ENCODE measurements at places on chromosomes 1 and 21.

DNA sequence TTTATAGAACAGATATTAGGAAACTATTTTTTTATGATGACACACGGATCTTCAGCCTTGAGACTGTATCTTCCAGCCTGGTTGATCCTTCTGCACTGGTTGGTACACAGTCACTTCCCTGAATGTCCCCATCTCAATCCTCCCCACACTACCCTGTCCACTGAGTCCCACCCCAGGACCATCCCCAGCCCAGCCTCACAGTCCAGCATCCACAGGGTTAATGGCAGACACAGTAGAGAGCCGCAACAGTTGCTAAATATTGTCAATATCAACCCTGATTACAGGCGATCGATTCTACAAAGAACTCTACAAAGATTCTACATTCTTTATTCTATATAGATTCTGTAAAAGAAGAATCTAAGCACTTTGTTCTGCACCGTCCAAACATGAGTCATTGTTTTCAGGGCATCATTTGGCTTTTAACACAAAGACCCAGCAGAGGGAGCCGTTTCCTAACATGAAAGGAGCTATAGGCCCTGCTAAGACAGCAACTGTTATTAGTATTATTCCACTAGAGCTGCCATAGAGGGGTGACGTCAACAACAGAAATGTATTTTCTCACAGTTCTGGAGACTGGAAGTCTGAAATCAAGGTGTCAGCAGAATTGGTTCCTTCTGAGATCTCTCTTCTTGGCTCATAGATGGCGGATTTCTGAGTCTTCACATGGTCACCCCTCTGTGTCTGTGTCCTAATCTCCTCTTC, 30.1 kb upstream of the IFNAR2 start:
- peak; percentile 66 for DNase-seq

DNA sequence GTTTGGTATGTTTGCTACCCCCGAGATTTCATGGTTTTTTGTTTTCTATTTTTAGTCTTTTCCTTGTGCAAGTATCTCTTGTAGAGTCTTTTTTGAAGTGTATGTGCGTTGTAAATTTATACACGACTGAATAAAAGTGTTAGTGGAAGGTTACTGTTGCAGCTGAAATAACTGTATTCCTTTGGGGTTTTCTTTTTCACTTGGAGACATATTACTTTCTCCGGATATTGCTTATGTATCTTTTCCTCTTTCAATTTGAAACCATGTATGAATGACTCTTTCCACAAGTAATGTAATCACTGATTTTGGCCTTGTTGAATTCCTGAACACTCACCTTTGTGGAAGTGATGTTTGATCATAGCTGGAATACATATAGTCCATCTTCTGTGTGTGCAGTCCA, 956 bp downstream of the URB2 start:
- DNase-seq = no peak

DNA sequence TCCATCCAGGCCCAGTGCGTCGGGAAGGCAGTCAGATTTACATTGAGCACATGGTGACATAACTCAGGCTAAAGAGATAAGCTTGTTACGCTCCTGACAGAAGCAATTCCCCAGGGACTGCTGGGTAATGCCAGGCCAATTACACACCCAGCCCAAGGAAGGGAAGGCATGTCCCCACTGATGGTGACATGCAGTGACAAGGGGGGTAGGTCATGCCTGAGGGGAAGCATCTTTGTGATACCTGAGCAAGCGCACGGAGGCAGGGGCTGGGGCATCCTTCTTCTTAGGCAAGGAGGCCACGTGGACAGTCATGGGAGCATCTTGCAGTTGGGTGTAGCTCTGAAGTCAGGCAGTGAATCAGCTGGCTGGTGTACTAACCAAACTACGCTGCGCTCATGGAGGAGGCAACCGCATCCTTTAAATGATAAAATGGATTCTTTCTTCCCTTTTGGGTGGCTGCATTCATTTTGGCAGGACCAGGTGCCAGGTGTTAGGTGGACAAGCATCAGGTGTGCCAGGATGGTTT, 39.6 kb upstream of the GRIK3 start:
- no peak for DNase-seq

GRCh38 chr1:208604295-208604694, 360.1 kb upstream of the PLXNA2 start:
- DNase-seq = no peak

DNA sequence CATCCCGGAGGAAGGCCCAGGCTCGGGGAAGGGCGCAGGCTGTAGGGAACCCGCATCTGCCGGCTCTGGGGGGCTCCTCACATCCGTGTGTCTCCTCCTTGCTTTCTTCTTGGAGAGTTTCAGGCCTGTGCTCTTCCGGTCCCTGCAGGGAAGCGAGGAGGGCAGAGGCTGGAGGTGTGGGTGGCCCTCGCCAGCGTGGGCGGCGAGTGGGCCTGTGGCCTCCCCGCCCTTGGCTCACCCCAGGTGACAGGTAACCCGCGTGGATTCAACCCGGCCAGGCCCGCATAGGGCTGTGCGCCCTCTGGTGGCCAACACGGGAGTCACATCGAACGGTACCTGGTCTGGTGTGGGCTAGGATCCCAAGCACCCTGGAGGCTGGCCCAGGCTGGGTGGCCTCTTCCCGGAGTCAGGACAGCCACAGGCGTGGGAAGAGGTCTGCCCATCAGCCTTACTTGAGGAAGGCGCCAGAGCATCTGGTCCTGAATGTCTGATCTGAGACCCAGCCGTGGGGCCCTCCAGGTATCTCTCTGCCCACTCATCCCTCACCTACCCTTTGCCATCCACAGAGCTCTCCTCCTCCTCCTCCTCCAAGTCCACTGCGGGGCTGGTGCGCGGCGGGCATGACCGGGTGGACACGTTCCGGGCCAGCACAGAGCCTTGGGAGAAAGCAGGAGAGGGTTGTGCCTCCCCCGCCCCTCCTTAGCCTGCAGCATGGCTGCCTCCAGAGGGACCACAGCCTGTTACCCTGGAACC, 9.6 kb upstream of the TNFRSF25 start:
- DNase-seq = peak; percentile 65

GRCh38 chr1:219659005-219659600, 46.2 kb upstream of the ZC3H11B start:
- DNase-seq = no peak

- no peak for DNase-seq
These were observed 29.4 kb downstream of the BARHL2 start for GRCh38 chr1:90687747-90688146.

- DNase-seq = no peak
These were observed 91.0 kb upstream of the PLPPR4 start for GRCh38 chr1:99173282-99173681.

DNA sequence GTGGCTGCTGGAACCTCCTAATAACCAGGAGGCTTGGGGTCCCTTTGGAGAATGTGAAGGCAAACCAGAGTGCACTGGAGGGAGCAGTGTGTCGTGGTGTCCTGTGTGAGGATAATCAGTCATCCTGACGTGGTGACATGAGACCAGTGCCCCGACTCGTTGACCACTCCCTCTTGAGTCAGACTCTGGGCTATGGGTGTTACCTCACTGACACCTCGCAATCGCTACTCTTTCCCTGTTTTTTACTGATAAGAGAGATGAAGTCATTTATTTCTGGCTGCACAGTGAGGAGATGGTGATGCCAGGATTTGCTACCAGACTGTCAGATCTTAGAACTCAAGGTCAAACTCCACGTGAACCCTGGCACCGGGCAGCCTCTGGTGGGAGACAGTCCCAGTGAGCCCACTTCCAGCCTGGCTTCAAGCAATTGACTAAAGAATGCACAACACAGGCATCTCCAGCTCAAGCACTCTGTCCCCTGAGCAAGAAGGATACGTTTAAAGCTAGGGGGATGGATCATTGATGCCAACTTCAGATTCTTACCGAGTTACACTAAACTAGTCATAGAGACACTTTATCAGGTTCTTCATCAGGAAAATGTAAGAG, 30.3 kb downstream of the UBASH3A start:
- no peak for DNase-seq

DNA sequence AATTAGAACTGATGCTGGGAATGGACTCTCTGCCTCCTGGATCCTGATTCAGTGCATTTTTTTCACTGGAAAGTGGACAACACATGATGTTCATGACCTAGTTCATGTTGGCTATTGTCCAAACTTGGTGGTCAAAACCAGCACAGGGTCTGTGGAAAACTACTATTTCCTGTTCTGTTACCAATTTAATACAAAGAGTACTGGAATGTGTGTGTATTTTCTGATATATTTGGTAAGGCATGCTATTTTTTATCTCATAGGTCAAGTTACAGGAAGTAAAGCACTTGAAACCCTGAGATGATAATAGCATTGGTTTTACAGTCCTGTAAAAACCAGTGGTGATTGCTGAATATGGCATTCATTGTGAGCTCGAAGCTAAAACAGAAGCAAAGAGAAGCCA, 89.9 kb downstream of the SGIP1 start:
- no peak for DNase-seq
